ENCODE measurements at places on chromosomes 2 and 18.

DNA sequence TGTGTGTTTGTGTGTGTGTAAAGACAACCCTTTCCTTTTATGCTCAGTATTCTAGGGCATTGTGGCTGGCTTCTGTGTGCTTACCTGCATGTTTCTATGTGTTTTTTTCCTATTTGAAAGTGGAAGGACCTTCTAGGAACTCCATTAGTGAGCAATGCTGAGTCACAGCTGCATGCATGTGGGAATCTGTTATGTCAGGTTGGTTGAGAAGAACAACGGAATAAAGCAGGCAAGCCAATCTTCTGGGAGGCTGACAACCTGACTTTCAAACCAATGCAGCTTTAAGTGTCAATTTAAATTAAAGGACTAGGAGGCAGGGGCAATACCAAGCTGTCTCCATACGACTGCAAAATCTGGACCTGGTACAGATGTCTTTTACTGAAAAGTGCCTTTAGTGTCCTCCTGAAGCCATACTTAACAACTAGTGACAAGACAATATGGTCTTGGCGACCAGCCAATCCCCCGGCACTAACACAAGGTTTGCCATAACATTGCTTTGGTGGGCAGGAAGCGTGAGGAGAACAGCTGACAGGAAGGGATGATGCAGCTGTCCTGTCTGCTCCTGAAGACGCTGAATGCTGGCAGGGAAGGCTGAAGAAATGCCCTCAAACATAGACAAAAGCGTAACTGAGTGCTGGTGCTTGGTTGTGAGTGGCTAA is 514.7 kb upstream of the CDH7 start:
- DNase-seq = no peak

DNA sequence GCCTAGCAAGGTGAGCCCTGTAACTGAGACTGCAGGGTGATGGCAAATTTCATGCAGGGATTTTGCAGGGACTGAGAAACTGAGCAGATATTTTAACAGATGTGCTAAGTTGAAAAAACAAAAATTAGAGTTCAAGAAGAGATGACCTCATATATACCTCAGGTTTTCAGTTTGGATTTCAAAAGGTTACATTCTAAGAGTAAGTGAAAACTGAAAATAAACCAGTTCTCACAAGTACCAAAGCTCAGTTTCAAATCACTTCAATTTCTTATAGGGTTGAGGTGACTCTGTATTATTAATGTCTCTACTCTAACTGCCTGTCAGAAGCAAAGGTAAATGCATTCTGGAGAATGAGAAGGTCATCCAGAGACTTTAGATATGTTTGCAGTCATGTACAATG is 237.4 kb upstream of the VRK2 start:
- no peak for DNase-seq

DNA sequence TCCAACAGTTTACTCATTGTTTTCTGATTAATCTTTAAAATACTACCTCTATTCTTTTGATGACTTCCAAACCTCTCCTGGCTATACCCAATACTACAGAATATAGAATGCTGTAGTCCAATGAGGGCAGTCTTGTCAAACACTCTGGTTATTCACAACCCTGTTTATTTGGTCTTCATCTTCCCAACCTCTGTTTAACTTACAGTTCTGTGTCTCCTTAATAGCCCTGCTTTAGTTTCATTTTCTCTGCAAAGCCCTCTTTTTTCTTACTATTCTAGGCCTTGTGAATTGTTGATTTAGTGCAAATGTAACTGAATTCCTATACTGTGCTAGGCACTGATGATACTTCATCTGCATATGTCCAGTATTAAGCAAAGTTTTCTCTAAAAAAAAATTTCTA is 40.0 kb downstream of the ACVR2A start:
- no peak for DNase-seq

GRCh38 chr2:222998459-222998858 is 53.5 kb upstream of the KCNE4 start:
- DNase-seq = no peak

GRCh38 chr18:12828116-12829051 is 55.7 kb downstream of the PTPN2 start:
- no peak for DNase-seq

DNA sequence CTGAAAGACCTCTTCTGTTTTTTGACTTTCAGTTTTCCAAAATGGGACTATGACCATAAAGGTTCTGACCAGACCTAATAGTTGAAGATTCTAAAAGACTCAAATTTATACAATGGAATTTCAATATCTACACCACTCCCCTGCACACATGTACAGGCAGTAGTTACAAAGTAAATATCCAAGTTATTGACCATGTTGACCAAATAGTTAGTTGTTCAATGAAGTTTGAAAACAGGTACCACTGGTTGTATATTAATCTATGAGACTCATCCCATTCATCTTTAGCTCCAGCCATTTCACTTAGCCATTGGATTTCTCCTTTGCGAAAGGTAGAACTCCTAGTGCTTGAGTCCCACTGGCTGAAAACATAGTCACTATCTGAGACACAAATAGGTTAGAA is 277.4 kb downstream of the SETBP1 start:
- no peak for DNase-seq

DNA sequence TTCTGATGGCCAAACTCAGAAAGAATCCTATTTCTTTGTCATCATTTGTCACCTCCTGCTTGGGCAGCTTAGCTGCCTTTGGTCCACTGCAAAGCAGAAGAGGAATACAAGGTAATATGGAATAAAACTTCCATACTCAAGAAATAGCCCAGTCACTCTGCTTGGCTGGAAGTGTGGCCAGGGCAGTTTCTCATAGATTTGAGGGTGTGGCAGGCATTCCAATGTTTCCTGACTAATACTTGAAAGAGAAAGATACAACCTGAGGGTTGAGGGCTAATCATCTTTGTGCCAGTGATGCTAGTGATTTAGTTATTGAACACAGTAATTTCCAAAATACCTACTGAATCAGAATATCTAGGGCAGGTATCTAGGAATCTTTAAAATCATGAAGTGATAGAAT is 83.1 kb downstream of the FAM161A start:
- DNase-seq = no peak

DNA sequence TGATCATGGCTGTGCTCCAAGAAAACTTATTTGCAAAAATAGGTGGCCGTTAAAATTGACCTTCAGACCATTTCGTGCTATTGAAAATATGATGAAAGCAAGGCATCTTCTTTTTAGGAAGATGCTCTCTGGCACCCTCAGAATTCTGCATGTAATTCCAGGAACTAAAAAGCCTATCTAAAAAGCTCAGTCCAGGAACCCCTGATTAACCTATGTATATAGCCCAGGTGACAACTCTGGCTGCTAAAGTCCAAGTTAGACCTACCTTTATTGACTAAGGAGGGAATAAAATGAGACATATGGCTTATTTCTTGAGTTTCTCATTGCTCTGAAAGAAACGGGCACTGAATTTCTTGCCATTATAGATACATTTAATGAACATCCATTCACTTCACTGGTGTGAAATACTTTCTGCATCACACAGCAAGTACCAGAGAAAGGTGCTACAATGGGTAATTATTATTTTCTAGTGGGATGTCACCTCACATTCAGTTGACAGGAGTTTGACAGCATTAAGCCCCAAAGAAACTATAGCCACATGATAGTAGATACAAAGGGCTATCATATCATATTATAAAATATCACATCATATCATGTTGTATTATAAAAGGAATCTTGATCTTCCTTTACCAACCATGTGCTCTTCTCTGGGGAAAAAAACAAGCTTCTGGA is 83.8 kb downstream of the EPHA4 start:
- DNase-seq = no peak

GRCh38 chr2:157899125-157899839 is 23.2 kb upstream of the ACVR1 start:
- no peak for DNase-seq

DNA sequence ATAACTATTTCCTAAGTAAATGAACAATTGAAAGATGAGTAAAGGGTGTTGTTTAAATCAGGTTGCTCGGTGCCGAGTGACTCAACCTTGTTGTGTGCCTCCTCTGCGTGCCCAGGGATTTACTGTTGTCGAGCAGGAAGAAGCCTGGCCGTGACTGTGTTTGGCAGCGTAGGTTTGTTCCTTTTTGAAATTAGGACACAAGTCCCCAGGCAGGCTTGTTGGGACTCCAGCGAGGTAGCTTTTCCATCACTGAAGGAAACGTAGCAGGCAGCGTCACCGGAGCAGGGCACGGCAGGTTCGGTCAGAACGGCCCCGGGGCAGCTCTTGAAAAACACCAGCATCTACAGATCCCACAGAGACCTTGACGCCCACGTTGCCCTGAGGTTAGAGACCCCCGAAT is 48.6 kb downstream of the TMEM18 start:
- no peak for DNase-seq

GRCh38 chr2:206824087-206824618 is 58.7 kb downstream of the FASTKD2 start:
- no peak for DNase-seq

GRCh38 chr2:160372585-160372984 is 121.0 kb downstream of the RBMS1 start:
- DNase-seq = no peak

DNA sequence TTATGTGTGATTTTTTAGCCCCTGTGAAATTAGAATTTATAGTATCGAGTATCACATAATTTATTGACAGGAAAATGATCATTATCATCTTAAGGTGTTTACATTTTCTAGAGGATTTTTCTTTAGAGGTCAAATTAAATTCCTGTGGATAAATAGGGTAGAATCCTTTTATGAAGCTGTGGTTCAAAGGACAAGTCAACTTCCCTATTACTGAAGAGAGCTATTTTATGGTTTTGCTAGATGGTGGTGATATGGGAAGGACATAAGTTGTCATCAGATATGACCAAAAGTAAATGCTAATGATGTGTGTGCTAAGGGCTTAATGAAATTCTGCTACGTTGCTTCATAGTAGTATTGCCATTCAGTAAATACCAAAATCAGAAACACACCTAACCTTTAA is 80.1 kb downstream of the EML4 start:
- no peak for DNase-seq

DNA sequence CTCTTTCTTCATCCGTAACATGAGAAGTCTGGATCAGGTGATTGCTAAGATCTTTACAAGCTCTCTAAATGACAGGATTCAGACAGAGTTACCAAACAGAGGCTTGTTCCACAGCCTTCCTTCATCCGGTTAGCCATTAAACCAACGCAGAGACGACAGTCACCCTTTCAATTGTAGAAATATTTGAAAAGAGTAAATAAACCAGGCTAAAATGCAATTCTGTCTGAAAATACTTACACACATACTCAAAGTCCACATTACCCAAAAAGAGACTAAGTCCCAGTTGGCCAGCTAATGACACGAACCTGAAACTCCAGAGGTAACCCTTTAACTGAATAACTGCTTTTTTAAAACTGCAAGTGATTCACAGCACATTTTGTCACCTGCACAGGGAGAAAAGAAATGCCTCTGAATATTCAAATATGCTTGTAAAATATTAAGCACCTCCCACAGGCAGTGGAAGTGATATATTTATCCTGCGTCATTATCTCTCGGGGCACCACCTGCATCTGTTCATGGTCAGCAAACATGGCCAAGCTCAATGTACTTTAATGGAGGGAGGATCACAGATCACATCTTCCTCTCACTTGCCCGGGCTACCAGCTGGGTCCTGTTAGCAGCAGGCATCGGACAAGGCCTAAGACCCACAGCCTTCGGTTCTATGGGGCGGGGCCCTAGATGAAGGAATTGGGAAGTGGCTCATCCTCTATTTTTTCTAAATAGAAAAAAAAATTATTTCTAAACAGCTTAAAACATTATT is 38.8 kb upstream of the DNER start:
- no peak for DNase-seq

- no peak for DNase-seq
These were observed 49.8 kb upstream of the PLA2R1 start for GRCh38 chr2:160111951-160112798.

DNA sequence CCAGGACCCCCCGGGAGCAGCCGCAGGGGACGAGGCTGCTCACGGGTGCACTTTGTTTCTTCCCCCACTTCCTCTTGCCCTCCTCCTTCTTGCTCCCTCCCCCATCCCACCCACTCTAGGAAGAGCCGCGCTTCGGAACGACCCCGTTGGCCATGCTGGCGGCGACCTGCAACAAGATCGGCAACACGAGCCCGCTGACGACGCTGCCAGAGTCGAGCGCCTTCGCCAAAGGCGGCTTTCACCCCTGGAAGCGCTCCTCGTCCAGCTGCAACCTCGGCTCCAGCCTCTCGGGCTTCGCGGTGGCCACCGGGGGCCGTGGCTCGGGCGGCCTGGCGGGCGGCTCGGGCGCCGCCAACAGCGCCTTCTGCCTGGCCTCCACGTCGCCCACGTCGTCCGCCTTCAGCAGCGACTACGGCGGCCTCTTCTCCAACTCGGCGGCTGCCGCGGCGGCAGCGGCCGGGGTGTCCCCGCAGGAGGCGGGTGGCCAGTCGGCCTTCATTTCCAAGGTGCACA is 1.3 kb downstream of the SP9 start:
- no peak for DNase-seq

DNA sequence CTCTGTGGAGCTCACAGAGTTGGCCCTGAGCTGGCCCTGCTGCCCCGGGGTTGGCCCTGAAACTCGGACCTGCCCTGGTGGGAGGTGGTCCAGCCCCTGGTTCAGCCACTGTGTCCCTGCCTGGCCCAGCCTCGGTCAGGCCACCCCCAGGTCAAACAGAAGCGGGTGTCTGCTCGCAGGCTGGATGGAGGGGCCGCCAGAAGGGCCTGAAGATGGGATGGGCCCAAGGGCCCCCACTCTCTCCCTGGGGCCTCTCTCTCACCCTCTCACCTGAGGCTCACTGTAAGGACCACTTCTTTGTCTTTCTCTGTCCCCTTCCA is 25.1 kb upstream of the B3GNT7 start:
- no peak for DNase-seq

- DNase-seq = no peak
These were observed 231.5 kb downstream of the LPIN1 start for GRCh38 chr2:11977766-11978524.

GRCh38 chr18:2827061-2827460 is 19.7 kb upstream of the EMILIN2 start:
- no peak for DNase-seq

DNA sequence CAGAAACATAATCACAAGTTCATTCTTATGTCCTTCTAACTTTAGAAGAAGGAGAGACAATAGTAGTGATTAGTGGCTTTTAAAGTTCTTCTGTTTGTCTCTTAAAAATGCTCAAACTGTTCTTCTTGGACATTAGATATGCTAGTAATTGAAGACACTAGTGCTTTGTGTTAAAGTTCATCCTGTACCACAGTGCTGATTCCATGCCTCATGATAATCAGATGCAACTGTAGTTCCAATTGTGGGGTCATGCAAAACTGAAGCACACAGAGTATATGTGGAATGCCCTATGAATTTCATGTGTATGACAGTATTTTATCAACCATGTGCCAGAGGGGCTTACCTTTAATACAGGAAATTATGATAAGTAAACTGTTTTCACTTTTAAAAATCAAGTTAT is 11.4 kb upstream of the KCNJ13 start:
- DNase-seq = no peak

GRCh38 chr2:55111570-55112228 is 61.4 kb upstream of the RTN4 start:
- no peak for DNase-seq

DNA sequence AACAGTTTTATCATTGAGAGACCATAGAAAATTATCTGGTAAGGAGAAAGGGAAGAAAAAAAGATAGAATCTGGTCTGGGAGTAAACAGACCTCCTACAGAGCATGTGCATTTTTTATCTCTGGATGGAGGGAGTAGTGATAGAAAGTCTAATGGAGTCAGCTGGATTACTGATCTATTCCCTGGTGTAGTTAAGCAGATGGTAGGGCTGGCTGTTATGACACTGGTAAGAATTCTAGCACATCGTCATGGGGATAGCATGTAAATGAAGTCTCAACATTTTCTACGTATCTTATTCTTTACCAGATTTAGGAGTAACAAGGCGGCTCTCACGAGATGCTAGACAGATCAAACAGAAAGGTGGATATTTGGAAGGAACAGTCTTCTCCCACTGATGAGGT is 407.4 kb downstream of the NRXN1 start:
- DNase-seq = no peak

- DNase-seq = peak; percentile 15
These were observed 268.4 kb downstream of the ATAD2B start for GRCh38 chr2:23658466-23658942.

Measured in stimulated activated CD8-positive, alpha-beta memory T cell treated with anti-CD3 and anti-CD28 coated beads, Interleukin-4, amount 100 ng/mL, for 24 hours (primary cell).